Endothelial cell of umbilical vein (primary cell): ENCODE measurements at places on chromosomes 5 and 9. TPM values are rescaled to one million over a fixed set of nuclear protein-coding genes. Genes with fewer than 3 reads are reported as not detected.

FNBP1 gene
- 7.7 and 10.9 TPM in 2 replicates for polyA plus RNA-seq

LCN15 gene
- polyA plus RNA-seq, result not detected in 2 replicates

FAM240B gene
- polyA plus RNA-seq, result not detected in 2 replicates

EDIL3 gene
- polyA plus RNA-seq, result 6.5 and 9.1 TPM in 2 replicates

SLC2A6 gene
- 39.6 and 56.1 TPM in 2 replicates for polyA plus RNA-seq
